Caco-2 (cell line): ENCODE measurements at places on chromosomes 2 and 18.

DNA sequence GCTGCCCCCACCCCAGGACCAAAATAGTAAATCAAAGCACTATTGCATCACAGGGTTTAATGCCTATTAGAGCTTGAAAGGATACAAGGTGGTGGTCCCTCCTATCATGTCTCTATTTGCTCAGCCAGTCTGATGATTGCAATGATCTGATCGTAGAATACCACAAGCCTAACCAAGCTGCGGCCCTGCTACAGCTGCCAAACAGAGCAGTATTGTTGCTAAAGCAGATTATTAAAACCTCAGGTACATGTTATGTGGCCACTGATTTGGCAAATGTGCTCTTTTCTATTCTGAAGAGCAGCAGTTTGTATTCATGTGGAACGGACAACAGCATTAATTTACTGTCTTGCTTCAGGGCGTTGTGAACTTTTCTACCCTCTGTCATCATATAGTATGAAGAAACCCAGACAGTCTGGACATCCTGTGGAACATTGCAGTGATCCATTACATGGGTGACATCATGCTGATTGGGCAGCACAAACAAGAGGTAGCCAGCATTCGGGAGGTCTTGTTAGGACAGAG, 8.4 kb upstream of the VAPA start:
- no peak for DNase-seq

GRCh38 chr2:105864262-105864661, 119.5 kb downstream of the NCK2 start:
- DNase-seq = no peak

- DNase-seq = peak; percentile 39
Measured at GRCh38 chr2:169131587-169132512, 62.5 kb downstream of the DHRS9 start.

DNA sequence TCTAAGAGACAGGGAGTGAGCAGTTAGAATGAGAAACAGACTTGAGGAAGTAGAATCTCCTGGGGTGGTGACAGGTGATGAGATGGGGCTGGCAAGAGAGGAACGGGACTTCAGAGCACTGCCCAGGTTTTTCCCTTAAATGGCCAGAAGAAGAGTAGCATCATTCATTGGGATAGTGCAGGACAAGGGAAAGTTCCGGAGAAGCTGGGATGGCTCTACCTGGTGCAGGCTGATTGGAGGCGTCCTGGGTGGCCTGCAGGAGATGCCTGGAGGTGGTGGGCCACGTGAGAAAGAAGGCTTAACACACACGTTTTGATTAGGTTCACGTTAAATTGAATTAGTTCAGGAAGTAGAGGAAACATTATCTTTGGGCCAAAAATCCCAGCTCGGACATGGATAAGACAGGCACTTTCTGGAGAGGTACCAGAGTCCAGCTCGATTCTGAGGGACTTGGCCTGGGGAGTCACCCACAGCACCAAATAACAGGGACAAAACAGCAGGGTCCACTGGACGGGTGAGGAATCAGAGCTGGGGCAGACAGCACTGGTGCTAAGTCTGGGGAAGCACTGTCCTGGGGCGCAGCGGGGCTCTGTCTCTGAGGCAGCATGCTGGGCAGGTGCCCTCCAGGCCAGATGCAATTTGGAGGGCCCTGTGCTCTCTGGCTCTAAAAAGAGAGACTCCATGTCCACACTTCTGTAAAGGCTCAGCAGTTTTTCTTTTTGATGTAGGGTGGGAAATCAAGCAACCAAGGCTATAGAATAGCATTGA, 512.3 kb upstream of the RAB6C start:
- no peak for DNase-seq

DNA sequence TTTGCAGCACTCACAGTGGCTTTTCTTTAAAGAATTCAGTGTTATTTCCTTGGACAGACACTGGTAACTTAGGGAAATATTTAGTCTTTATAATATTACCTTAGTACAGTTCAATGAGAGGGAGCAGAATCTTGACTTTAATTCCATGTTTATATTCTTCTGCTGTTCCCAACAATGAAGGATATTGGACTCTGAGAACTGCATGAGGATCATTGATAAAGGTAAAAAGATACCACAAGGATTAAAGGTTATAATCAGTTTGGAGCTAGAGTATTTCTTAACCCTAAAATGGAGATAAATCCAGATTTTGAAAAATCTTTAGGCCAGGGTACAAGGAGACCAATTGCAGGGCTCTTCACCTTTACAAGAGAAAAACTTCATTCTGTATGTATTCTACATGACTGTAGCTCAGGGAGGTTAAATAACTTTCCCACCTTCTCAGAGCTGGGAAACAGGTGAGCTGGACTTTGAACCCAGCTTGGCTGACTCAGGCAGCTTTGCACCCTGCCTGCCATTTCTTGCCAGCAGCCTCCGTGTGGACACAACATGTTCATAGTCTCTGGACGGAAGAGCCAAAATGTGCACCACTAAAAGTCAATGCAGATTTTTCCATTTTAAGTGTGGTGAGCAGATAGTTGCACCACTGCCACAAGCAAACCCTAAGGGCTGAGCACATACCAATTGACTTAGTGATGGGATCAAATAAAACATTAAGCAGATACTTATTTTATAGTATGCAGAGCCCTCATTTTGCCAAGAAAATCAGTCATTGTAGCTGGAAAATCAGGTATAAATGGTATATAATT, 26.7 kb downstream of the UPP2 start:
- peak; percentile 61 for DNase-seq

DNA sequence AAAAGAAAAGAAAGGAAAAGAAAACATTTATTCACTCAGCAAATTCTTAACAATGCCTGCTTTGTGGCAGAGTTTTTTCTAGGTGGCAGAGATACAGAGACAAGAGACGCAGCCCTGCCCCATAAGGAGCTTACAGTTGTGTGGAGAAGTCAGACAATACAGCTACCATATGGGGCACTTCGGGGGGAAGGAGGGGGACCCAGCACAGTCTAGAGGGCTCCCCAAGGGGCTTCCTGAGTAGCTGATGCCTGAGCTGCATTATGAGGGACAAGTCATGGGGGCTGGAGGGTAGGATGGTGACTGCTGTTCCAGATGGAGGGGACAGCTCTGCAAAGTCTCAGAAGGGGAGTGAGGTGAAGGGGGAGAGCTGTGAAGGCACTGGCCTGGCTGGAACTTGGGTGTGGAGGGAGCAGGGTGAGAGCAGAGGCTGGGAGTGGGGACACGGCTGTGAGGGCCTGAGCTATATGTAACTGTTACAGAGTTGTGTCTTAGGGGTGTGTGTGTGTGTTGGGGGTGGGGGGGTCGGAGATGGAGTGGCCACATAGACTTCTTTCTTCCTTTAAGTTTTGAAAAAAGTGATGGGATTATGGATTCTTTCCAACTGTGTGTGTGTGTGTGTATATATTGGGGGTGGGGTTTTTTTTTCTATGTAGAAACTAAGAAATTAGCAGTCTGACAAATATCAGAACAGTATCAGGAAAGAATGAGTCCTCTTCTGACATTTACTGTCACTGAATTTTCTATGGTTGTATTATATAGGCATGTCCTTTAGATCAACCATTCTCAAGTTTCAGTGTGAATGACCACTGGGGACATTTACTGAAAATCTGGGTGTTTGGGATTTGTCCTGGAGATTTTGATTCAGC, 66.0 kb upstream of the HAAO start:
- no peak for DNase-seq

DNA sequence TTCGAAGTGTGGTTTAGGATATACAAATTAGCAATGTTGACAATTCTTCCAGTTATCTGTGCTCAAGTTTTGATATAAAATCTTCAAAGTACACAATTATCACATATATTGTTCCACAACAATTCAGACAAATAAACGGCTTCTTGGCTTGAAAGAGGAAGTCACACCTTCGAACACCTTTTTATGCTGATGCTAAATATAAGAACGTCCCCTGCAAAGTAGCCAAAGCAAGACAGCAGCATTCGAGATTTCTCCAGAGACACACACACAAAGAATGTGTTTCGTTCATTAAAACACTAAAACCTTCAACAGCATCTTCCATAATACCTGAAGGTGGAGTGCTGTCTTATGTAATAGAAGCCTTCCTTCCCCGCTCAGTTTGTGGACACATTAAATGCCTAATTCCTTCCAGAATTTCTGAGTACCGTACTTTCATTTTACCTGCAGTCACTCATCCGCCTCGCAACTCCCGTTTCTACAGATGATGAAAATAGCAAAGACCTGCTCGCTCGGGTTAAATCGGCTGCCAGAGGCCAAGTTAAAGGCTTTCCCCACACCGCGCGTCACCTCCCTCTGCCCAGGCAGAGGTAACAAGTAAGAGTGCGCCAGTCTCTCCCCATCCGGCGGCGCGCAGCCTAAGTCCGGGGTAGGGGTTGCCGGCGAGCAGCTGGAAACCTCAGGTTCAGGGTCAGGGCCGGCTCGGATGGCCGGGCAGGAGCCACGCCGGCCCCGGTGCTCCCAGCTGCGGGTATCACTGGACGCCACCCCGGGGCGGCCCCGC, 847 bp downstream of the SERPINE2 start:
- DNase-seq = peak; percentile 53

DNA sequence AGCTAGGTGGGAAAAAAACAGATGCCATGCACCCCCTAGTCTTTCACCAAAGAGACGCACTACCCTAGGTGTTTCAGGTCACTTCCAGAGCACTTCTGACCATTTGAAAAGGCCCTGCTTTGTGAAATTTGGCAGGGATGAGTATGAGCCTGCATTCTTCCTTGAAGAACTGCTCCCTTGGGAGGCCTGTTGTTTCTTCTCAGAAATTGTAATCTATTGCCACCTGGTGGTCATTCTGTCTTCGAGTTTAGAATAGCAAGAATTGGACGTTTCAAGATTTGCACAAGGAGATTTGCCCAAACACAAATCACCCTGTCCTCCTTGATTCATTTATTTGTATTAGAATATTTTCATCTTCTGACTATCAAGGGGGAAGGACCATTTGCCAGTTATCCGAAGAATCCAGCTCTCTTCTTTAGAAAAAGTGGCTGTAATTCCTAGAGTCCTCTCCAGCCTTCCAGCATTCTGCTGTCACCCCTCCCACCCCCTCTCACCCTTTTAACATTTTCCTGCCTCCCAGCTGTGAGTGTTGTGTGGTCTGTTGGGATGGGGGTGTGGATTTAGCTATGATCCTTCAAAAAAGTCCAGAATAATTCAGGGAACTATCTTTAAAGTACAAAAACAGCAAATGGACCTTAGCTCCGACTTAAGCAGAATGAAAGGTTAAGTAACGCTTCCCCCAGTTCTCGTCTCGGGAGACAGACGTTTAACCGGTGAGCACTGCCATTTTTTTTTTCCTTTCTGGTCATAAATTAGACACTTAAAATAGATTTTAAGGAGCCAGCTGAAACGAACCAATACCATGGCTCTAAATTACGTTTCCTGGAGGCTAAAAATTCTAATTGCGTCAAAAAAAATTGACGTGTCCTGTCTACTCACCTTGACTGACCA, 3.7 kb upstream of the GAD1 start:
- no peak for DNase-seq

DNA sequence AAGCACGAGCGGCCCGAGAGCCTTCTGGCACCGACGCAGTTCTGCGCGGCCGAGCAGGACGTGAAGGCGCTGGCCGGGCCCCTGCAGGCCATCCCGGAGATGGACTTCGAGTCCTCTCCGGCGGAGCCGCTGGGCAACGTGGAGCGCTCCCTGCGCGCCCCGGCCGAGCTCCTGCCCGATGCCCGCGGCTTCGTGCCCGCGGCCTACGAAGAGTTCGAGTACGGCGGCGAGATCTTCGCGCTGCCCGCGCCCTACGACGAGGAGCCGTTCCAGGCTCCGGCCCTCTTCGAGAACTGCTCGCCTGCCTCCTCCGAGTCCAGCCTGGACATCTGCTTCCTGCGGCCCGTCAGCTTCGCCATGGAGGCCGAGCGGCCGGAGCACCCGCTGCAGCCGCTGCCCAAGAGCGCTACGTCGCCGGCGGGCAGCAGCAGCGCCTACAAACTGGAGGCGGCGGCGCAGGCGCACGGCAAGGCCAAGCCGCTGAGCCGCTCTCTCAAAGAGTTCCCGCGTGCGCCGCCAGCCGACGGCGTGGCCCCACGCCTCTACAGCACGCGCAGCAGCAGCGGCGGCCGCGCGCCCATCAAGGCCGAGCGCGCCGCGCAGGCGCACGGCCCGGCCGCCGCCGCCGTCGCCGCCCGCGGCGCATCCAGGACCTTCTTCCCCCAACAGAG, 70.4 kb downstream of the ARHGEF33 start:
- DNase-seq = no peak

- DNase-seq = no peak
Measured at GRCh38 chr2:234861841-234862735, 89.7 kb upstream of the SH3BP4 start.

- DNase-seq = no peak
Measured at GRCh38 chr2:196174404-196174803, 3.0 kb upstream of the STK17B start.

DNA sequence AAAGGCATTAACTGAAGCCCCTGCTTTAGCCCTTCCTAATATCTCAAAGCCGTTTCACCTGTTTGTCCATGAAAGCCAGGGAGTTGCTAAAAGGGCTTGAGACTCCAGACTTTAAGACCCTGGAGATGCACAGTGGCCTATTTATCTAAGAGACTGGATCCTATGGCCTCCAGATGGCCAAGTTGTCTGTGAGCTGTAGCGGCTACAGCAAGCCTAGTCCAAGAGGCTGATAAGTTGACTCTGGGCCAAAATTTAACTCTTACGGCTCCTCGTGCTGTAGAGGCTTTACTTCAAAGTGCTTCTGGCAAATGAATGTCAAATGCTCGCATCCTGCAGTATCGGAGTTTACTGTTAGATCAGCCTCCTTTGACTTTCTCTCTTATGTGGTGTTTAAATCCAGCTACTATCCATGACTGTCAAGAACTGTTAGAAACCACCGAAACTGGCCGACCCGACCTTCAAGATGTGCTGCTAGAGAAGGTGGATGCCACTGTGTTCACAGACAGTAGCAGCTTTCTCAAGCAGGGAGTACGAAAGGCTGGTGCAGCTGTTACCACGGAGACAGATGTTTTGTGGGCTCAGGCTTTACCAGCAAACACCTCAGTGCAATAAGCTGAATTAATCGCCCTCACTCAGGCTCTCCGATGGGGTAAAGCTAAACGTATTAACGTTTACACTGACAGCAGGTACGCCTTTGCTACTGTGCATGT, 336.7 kb upstream of the CNTNAP5 start:
- no peak for DNase-seq

DNA sequence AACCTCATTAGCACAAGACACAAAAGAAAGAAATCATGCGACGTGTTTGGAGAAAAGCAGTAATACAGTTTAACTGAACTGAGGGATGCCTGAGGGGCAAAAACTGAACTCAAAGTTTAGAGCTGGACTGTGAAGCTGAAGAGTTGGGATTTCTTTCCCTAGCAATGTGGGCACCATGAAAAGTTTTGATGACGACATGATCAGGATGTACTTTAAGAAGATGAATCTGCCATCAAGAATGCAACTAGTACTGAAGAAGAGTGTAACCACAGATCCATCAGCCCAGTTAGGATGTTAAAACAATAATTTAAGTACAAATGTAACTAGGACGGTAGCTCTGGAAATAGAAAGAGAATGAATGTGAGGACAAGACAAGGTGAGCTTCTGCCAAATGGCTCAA, 196.2 kb downstream of the VWC2L start:
- no peak for DNase-seq

DNA sequence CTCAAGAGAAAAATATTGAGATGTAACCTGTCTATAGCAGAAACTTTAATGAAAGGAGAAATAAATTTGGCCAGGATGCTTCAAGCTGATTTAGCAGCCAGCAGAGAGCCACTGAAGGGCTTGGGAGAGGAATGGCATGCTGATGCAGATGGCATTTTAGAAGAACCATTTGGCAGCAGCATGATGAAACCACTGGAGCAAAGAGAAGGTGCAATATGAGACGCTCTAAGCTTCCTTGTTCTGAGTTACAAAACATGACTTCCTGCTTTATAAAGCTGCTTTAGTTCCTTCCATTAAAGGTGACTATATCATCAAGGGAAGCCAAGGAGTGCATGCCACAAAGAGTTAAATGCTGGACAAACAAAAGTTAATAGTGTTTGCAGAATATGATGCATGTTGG, 189.7 kb downstream of the PID1 start:
- DNase-seq = no peak

GRCh38 chr18:45962461-45962860, 4.7 kb downstream of the EPG5 start:
- DNase-seq = no peak
